ENCODE measurements at places on chromosomes 6 and 20.

DNA sequence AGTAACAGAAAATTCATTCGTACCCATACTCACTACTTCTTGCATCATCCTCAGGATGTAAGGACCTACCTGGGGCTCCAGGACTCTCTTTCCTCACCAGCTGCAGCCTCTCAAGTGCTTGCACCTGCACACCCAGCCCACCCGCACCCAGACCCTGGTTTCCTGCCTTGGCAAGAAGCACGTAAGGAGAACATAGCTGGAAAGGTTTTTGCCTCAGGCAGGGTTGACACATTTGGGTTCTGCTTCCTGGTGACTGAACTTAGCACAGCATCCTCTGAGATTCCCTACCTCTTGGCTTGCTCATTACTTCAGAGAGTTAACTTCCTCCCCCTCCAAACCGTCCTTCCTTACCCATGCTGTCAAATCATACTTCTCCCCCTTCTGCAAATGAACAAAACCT lies 556.9 kb downstream of the CD83 start:
- no peak for DNase-seq

- no peak for DNase-seq
Measured at GRCh38 chr6:33770124-33770832, 18.7 kb downstream of the LEMD2 start.

GRCh38 chr6:3789018-3789895 lies 37.7 kb upstream of the PXDC1 start:
- no peak for DNase-seq

GRCh38 chr6:160505970-160506369 lies 157.8 kb downstream of the SLC22A3 start:
- no peak for DNase-seq

- DNase-seq = no peak
Measured at GRCh38 chr6:129893640-129894039, 32.5 kb upstream of the TMEM244 start.

DNA sequence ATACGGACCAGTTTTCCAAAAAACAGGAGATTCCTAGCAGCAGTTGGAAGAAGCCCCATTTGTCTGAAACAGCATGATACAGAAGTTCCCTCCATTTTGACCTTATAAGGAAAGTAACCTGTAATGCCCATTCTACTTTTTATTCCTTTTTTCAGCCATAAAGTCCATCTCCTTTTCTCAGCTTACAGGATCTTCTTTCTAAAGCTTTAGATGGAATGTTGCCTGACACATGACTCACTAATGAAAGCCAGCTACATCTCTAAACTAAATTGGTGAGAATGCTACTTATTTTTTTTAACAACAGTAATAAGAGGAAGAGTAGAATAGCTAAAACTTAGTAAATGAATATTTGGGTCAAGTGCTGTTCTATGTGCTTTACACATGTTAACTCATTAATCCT lies 234.1 kb downstream of the CDH26 start:
- no peak for DNase-seq

DNA sequence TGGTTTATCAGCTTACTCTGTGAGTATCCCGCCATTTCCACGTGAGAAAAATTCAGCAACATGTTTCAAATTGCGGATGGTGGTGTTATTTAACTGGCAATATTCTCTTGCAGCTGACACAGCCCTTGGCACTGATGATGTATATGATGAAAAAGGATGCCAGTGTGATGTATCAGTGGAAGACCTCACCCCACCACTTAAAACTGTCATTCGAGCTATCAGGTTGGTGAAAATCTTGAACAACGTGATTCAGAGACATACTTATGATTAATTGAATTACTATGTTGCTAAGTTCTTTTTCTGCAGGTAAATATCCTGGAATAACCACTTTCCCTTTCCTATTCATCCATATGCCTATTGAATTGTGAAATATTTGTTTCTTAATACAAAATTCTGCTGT lies 55.7 kb downstream of the KHDC1L start:
- DNase-seq = no peak

DNA sequence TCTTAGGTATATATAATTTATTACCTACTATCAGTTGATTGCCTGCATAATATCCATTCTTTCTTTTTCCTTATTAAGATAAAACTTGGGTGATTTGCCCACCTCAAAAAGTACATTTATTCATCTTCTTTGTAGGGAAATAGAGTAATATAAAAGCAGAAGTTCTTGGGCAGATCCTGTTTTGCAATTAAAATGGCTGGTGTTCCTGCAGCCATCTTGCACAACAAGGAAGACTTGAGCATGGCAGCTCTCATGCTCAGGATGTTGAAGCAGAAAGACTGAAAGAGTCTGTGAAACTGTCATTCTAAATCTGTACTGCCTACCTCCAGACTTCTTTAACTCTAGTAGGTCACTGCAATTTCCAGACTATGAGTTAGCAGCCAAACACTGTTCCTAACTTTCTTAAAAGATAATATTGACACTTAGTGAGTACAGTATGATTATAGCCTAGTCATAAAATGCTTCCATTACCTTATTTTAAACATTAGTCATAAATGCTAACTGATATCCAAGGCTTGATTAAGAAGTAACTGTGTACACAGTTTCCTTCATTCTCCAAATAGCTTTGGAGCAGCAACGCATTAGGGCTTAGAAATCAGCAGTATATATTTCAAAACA lies 24.6 kb upstream of the HTR1B start:
- DNase-seq = no peak

DNA sequence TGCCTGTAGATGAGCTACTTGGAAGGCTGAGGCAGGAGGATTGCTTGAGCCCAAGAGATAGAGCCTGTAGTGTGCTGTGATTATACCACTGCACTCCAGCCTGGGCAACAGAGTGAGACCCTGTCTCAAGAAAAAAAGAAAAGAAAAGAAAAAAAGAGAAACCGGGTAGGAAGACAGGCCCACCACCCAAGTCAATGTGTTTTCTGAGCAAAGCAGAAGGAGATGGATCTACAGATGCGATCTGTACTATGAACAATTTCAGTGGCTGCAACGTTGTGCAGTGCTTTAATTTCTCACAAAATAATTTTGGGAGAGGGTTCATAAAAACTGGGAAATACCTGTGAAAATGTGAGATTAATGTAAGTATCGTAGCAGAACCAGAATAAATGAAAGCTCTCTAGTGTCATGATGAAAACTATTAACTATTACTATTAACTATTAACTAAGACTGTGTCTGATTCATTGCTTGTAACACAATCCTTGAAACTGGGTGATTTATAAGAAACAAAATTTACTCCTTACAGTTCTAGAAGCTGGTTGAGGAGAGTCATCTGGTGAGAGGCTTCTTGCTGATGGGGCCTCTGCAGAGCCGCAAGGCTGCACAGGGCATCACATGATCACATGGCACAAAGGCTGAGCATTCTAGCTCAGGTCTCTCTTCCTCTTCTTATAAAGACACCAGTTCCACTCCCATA lies 233.1 kb upstream of the ZNF217 start:
- DNase-seq = no peak

DNA sequence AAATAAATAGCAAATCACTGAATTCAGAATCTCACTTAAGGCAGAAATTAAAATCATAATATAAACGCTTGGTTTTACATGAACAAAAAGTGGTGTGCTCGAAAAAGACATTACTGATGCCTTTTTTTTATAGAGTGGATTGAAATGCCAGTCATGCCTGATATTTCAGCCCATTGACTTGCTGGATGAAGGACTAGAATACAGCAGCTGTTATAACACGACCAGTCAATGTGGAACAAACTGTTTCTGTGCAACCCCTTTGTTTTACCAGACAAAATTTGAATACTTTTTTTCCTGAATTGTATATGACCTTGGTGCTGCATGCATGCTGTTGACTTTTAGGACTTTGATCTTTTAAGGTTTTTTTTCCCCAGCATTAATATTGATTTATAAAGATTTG lies 150.0 kb downstream of the QKI start:
- DNase-seq = no peak

GRCh38 chr6:149325648-149326236 lies 8.2 kb downstream of the TAB2 start:
- no peak for DNase-seq

DNA sequence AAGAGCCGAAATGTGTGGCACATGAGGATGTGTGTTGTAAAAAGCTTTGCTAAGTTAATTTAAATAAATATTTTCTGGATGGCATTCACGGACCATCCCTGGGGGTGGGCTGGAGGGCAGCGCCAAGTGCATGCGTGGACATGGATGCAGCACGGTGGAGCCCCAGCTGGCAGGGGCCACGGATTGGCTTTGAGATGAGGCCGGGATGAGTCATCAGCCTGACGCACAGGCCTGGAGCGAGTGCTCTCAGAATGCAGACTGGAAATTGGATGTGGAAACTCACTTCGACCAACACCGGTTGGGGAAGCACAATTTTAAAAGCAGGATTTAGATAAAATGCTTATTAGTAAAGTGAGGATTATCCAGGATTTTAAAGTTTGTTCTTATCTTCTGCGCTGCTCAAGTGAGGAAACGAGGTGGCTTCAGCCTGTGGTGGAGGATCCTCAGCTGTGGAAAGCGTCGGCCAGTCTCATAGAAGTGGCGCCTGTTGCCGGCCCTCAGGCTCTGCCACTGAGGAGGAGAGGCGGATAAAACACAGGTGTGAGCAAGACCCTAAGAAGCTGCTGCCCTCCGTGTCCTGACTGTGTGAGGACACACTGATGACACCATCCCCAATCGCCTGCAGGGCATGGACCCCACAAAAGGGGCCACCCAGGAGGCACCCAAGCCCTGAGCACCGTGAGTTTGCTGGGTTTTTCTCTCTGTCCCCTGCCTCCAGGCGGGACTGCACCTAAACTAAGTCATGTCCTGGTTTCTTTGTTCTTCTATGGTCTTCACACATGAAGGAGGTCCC lies 279.7 kb downstream of the CDH4 start:
- no peak for DNase-seq

GRCh38 chr20:17661121-17661744 lies 20.8 kb downstream of the RRBP1 start:
- DNase-seq = no peak

- peak; percentile 34 for DNase-seq
Measured at GRCh38 chr6:2918936-2919335, 15.8 kb upstream of the SERPINB9 start.

DNA sequence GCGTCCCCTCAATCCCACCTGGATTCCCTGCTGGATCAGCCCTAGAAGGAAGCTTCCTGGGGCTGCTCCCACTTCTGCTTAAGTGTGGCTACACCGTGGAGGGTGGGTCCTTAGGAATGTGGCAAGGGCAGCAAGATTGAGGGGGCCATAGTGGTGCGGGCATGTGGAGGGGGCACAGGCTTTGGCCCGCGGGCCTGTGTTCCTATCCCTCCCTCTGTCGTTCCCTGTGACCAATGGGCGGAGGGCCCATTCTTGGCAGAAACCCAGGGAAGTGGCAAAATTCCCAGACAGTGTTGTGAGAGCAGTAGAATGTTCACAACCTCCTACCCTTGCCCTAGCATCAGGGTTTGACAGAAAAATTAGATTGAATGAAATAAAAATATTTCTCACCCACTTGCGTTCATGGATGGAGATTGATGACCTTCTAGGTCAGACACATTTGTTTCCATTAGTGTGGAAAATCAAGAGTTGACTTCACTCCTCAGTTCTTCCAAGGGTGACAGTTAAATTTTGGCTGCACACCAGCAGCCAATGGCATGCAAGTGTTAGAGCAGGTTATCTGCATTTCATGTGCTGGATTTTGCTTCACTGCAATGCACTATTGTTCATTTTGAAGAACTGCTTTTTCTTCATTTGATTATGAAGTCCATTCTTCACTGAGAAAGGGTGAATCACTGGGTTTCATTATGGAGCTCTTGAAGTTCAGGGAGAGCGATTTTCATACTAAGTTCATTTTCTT lies 49.3 kb upstream of the AHI1 start:
- DNase-seq = no peak

DNA sequence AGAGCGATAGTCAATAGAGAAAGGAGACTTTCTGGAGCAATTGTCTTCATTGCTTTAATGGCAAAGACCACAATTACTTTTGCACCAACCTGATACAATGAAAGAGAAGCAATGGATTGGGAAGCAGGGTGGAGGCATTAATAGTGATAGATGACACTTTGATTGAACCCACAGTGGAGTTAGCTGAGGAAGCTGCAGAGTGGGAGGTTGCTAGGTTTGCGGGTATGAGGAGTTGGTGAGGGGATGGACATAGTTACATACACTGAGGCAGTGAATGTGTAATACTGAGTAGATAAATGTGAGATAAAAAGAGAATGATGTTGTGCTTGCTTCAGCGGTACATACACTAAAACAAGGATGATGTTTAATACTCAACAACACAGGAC lies 91.9 kb downstream of the AKAP7 start:
- DNase-seq = no peak

GRCh38 chr20:10427060-10427692 lies 6.8 kb downstream of the MKKS start:
- peak; percentile 63 for DNase-seq

DNA sequence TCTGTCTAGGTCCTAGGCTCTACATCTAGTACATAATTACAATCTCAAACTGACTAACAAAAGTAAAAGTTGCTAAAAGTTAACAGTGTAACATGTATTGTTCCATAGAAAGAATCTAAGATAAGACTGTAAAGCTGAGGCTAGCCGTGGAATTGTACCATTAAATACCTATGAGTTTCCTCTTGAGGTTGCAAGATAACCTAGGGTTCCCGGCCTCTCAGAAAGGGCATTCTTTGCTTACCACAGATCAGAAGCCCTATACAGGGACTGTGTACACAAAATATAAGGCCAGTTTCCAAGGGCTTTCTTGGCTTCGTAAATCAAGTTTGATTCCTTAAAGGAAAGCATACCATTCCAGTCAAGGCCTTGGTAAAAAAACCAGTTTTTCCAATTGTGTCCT lies 11.5 kb upstream of the SLC52A3 start:
- DNase-seq = no peak

GRCh38 chr6:36752187-36752885 lies 54.7 kb downstream of the RAB44 start:
- DNase-seq = no peak

GRCh38 chr6:49087369-49087768 lies 375.7 kb downstream of the MMUT start:
- no peak for DNase-seq

DNA sequence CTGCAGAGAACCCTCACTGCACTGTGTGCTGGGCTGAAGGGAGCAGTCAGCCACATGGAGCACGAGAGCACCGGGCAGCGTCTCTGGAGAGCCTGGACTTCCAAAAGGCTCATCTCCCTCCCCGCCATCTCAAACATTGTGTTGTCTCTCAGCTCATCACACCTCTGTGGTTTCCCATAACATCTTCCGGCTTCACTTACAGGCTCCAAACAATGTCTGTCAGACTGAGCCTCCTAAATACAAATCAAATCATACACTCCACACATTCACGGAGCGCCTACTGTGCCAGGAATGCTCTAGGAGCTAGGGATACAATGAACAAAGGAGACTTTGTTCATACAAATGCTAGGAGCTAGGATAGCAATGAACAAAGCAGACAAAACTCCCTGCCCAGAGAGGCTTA lies 398.0 kb downstream of the RNGTT start:
- DNase-seq = no peak

GRCh38 chr6:64046746-64047208 lies 411.2 kb downstream of the PHF3 start:
- DNase-seq = no peak

GRCh38 chr6:154123155-154123956 lies 84.3 kb downstream of the OPRM1 start:
- DNase-seq = no peak

DNA sequence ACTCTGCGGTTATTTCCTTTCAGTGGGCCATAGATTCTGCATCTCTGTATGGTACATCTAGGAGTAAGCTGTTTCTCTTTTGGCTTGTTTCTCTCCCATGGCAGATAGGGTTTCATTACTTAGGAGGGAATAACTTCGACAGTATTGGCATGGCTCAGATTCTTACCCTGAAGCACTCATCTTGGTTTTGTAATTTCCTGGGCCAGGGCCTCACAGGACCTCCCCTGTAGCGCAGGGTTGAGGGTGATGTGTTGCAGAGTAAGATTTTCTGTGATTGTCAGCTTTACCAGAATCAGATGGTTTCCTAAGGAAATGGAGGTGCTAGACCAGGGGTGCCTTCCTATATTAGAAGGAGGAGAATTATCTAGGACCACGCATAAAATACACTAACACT lies 78.3 kb downstream of the STXBP5 start:
- DNase-seq = no peak
